ENCODE measurements at places on chromosomes 7 and 10.

GRCh38 chr10:3740157-3740871 lies 44.7 kb downstream of the KLF6 start:
- peak; percentile 88 for DNase-seq

- no peak for DNase-seq
These were observed 58.6 kb upstream of the OPALIN start for GRCh38 chr10:96417441-96417840.

DNA sequence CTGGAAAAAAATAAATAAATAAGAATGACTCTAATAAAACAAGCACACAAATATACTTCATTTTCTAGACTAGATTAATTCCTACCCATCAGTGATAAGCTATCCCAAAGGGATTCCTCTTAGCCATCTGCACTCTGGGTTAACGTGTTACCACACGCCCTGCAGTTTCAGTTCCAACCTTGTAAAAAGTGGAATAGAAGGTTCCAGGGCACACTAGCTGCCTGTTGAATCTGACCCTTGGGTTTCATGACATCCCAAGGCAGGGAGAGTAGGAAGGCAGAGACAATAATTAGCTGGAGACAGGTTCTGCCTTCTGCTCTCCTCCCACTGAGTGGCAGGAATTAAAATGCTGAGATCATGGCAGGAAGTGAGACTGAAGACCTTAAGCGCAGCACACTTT lies 33.5 kb downstream of the SLC37A3 start:
- DNase-seq, result no peak

GRCh38 chr10:26509307-26509706 lies 71.2 kb downstream of the APBB1IP start:
- no peak for DNase-seq

DNA sequence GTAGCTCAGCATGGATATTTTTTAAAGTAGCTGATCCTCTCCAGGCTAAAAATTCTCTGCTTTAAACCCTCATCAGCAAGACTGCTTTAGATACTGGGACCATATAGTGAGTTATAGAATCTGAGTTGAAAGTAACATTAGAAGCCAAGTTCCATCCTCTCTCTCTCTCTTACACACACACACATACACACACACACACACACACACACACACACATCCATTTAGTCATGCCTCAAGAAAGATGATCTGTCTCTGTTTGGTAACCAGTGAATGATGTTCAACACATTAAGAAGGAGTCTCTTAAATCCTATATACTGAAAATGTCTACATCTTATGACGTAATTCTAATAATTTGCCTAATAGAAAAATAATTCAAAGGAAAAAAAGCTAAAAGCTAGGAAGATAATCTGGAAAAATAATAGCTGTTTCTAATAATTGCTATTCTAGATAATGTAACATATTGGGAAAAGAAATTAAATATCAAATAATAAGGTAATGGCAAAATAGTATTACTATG lies 16.9 kb upstream of the ATP6V0A4 start:
- no peak for DNase-seq

DNA sequence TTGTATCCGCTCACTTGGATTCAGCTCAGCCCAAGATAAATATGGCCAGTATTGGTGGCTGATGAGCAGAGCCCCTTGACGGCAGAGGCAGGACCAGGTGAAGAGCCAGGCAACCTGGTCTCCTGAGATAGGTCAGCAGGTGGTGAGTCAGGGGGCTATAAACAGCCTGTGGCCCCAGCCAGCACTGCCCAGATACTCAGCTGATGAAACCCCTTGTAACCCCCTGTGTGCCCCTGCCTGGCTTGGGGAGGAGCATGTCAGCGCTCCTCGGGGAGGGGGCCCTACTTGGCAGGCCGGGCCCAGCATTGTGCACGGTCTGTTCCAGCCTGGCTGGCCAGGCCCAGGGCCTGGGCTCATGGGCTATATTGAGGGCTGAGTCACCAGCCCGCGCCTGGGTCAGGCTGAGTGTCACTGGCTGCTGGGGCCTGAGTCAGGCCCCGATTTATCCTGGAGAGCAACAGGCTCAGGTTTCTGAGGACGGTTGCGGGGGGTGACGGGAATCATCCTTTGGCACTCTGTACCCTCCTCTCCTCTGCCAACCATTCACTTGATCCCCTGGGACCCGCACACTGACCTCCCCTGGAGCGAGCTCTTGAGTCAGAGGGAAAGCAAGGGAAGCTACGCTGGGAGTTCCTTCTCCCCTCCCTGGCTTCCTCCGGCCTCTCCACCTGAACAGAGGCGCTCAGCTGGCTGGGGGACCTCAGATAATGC lies 2.8 kb upstream of the FLNC start:
- no peak for DNase-seq

- no peak for DNase-seq
These were observed 428.3 kb upstream of the NPVF start for GRCh38 chr7:25656581-25657026.

- DNase-seq, result no peak
These were observed 12.0 kb downstream of the EVX1 start for GRCh38 chr7:27254625-27255024.

DNA sequence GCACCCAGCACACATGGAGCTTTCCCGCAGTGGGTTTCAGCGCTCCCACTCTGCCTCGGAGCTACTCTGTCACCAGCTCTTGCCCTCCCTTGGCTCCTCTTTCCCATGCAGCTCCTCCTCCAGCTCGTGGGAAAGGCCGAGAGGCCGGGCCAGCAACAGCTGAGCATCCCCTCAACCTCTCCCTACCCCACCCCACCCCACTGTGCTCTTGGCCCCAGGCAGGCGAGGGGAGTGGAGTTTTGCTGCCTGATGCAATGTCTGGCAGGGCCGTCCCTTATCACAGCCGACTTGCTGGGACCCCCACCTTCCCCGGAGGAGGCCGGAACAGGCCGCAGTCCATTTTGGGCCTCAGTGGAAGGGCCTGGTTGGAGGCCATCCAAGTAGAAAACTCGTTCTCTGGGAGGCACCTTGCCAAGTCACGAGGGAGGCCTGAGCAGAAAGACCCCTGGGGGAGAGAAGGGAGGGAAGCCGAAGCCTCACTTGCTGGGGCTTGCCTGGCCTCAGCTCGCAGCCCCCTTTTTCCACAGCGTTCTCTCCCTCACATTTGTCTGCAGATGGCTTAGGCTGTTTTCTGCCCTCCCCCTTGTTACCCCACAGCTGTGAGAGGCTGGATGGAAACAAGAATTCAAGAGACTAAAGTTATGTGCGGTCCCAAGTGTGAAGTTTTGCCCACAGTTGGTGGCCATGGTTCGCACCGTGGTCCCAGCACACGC lies 35.3 kb downstream of the CHST3 start:
- no peak for DNase-seq

DNA sequence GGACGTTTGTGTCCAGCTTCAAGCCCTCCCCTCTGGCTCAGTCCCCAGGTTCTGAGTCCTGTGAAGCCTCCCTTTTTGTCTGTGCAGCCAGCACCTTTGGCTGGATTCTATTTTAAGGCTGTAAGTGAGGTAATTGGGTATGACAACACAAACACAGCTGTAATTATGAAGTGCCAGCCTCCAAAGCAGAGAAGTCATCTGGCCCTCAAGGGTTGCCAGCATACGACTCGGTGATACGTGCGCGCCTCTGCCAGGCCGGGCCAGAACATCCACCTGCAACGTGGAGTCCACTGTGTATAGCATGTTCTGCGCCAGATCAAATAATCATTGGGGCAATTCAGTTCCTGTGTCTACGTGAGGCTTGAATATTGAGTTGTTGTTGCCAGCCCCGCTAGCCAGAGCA lies 6.7 kb upstream of the FAM180A start:
- no peak for DNase-seq

DNA sequence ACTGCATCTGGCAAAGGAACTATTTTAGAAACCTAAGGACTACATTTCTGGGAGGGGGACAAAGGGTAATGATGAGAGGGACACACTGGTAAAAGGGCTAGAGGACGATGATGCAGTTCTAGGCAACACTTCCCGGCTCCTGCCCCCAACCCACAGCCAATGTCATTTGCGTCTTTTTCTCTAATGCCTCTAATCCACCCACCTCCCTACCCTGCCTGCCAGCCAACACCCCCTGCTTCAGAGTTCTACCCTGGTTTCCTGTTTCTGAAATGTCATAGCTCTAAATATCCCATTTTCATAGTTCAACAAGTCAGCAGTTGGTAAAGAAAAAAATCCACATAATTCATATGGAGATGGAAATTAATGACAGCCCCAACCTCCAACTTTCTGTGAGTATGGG lies 79.0 kb downstream of the KIAA1549 start:
- DNase-seq, result no peak

DNA sequence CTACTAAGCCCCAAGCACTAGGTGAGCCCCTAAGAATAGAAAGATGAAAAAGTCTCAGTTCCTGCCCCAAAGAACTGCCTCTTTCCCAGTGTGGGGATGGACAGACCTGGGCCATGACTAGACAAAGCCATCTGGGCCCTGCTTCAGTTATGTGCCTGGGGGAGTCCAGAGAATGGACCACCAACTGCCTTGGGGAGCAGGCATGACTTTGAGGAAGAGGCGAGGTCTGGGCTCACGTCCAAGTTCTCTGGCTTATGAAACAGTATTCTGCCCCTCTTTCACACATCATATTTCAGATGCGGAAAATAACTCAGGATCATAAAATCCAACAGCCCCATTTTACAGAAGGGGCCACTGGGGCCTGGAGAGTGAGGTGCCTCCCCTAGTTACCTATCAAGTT lies 80.3 kb downstream of the PLXNA4 start:
- DNase-seq, result no peak

- DNase-seq, result no peak
These were observed 6.5 kb upstream of the RABGEF1 start for GRCh38 chr7:66734006-66734405.

DNA sequence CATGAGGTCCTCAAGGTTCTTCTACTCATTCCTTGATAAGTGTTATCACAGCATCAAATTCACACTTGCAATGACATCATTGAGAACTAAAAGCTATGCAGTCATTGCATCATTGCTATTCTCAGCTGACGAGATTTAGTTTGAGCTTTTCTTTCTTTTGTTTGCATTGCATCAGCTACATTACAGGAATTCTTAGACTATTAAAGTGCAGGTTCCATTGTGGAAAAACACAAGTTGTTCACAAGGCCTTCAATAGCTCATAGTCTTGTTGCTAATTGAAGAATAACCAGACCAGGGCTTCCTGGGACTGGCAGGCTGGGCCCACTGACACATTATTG lies 139.3 kb downstream of the CXCL12 start:
- no peak for DNase-seq

DNA sequence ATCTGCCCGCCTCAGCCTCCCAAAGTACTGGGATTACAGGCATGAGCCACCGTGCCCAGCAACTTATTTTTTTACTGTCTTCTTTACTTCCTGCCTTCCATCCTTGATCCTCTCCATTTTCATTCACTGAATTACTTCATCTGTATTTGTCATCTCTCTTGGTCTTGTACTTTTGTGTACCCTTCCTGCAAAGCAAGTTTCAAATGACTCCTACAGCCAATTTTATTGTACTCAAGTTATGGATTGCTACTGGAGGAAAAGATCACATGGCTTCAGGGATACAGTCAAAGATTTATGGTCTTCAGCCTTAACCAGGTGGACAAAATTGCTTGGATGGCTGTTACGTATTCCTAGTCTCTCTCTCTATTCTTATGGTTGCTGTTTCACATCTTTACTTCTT lies 22.6 kb downstream of the SEPTIN7 start:
- no peak for DNase-seq

DNA sequence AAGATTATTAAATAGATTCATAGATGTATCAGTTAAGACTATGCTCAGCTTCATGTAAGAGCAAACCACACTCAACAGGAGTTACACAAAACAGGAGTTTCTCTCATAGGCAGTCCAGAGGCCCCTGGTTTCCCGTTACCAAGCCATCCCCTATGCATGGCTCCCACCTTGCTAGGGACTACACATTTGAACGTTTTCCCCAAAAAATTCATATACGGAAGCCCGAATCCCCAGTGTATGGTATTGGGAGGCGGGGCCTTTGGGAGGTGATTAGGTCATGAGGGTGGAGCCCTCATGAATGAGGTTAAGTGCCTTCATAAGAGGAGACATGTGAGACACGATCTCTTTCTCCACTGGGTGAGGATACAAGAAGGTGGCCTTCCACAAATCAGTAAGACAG lies 29.1 kb downstream of the RSU1 start:
- peak; percentile 45 for DNase-seq

DNA sequence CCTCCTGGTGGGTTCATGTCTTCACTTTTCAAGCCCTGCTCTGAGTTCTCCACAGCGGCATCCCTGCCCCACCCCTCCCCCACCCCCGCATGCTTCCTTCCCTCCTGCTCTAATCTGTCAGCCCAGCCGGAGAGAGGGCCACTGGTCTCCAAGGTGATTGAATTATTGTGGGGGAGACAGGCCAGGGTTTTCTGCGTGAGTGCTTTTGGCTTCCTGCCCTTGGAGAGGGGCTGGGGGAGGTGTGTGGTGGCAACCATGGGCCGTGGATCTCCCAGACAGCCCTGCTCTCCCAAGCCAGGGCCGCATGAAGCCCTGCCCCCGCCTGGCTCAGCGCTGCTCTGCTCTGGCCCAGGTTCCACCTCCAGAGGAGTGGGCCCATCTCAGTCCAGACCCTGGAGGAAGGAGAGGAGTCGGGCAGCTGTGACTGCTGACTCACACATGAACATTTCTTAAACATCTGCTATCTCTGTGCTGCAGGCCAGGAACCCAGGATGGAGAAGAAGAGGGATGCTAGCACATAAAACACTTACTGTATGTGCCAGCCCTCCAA lies 109.9 kb downstream of the ZMIZ1 start:
- no peak for DNase-seq

DNA sequence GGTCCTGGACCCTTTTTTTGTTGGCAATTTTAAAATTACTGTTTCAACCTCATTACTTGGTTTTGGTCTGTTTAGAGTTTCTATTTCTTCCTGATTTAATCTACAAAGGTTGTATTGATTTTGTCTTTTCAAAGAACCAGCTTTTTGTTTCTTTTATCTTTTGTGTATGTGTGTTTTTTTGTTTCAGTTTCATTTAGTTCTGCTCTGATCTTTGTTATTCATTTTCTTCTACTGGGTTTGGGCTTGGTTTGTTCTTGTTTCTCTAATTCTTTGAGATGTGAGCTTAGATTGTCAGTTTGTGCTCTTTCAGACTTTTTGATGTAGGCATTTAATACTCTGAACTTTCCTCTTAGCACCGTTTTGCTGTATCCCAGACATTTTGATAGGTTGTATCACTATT lies 8.5 kb upstream of the MRPS33 start:
- no peak for DNase-seq

- no peak for DNase-seq
These were observed 10.7 kb downstream of the NODAL start for GRCh38 chr10:70430493-70431445.

GRCh38 chr10:28177944-28178637 lies 124.8 kb downstream of the MPP7 start:
- peak; percentile 59 for DNase-seq

DNA sequence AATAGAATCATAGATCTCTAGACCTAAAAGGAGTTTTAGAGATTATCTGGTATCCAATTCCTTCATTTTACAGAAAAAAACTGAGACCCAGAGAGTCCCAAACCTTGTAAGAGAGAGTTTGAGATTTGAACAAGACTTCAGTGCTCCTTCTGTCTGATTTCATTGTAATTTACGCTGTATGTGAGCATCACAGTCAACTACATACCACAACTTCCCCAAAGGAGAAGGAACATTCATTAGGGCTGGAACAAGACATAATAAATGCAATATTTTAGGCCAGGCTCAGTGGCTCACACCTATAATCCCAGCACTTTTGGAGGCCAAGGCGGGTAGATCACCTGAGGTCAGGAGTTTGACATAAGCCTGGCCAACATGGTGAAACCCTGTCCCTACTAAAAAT lies 17.3 kb upstream of the PRKAR2B start:
- no peak for DNase-seq

GRCh38 chr10:102673819-102674511 lies 29.7 kb downstream of the TRIM8 start:
- DNase-seq, result peak; percentile 78

Data from activated CD4-positive, alpha-beta T cell treated with anti-CD3 and anti-CD28 coated beads, Interleukin-10, Interleukin-2, amounts not matched to agents 100 ng/mL and 50 ng/mL, durations not matched to agents 16 hours and 8 hours (primary cell).